Stimulated activated naive CD8-positive, alpha-beta T cell treated with anti-CD3 and anti-CD28 coated beads, Interleukin-15, amount 100 ng/mL, for 72 hours (primary cell): ENCODE measurements at places on chromosomes 1 and 21.

- no peak for DNase-seq
Measured at GRCh38 chr1:150843474-150843873, 32.9 kb downstream of the ARNT start.

GRCh38 chr1:47023268-47024140 is at the start of gene CYP4X1:
Gene CYP4X1, plus strand, starts transcription at chr1:47023669. Its CDS starts 149 bp downstream, at chr1:47023818.
- DNase-seq = no peak

DNA sequence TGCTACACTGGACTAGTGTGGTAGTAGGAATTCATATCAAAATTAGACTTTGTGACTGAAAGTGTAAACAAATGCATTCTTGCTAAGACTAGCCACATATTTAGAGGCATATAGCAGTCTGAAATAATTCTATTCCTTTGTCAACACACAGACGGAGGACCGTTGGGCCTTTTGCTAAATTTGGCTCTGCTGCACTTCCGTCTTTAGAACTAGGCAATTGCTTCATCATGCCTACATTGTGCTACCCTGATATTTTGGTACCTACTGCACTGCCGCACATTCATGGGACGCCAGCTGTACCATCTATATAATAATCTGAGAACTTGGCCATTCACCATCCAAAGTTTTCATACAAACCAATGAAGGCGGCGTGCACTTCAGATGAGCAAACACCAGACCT is 346.8 kb downstream of the KIF26B start:
- no peak for DNase-seq

- DNase-seq = no peak
Measured at GRCh38 chr1:201716742-201717135, 112.2 kb upstream of the IPO9 start.

DNA sequence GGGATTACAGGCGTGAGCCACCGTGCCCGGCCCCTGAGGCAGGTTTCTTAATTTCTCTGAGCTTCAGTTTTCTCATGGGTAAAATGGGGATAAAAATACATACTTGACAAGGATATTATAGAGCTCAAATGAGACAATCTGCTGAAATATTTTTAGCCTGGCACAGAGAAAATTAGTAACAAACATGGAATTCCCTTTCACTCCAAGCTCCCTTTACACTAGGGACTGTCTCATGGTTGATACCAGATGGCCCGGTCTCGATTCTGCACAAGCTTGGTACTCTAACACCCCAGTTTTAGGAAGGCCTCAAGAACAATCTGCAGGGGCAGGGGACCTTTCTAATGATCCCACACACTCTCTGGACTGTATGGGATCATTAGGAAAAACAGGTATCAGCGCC is 671.7 kb downstream of the SMYD3 start:
- no peak for DNase-seq

DNA sequence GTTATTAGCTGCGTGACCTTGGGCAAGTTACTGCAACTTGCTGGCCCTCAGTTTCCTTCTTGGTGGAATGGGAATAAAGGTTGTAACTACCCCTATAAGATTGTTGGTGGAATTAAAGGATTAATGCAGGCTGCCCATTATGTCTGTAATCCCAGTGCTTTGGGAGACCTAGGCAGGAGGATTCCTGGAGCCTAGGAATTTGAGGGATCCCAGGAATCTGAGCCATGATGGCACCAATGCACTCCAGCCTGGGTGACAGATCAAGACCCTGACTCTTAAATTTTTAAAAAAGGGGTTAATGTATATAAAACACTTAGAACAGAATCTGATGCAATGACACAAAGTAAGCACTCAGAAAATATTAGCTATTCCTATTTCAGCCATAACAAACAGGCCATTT is 67.3 kb downstream of the PTGER3 start:
- no peak for DNase-seq

GRCh38 chr1:44271646-44272045 is 58.4 kb downstream of the DMAP1 start:
- DNase-seq = no peak

DNA sequence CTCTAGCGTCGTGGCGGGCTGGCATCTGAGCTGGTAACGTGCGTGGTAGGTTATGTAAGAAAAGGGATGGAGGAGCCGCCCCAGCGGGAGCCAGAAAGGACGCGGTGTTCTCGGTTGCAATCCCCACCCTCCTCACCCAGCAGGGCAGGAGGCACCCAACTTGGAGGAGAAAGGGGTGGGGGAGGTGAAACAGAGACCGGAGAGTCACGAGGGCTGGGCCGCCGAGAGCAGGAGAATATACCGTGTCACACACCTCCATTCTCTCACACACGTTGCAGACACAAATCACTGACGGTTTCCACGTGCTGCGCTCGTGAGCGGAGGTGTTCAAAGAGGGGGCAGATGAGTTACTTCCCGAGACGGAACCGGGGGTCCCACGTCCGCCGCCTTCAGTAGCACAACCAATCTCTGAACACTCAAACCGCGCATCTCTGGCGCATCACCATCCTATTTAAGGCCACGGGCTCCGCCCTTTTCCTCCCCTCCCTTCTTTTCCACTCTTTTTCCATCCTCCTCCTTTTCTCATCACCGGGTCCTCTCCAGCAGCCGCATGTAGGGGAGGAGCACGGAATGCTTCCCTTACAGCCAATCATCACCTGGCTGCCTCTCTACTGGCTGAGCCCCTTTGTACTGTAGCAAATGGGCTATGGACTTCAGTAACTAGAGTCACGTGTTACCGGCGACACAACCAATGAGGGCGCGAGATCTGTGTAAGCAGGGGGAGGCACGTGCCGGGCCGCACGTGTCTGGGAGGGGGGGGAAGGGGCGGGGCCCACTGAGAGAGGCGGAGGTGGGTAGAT is at the start of gene CIART:
Gene CIART (plus strand): TSS at position 797 of the 800 bp plus-strand sequence. CDS start 714 bp downstream, outside the sequence.
- DNase-seq = peak; percentile 69

- DNase-seq = no peak
Measured at GRCh38 chr1:73467731-73468130, 730.2 kb downstream of the LRRIQ3 start.

DNA sequence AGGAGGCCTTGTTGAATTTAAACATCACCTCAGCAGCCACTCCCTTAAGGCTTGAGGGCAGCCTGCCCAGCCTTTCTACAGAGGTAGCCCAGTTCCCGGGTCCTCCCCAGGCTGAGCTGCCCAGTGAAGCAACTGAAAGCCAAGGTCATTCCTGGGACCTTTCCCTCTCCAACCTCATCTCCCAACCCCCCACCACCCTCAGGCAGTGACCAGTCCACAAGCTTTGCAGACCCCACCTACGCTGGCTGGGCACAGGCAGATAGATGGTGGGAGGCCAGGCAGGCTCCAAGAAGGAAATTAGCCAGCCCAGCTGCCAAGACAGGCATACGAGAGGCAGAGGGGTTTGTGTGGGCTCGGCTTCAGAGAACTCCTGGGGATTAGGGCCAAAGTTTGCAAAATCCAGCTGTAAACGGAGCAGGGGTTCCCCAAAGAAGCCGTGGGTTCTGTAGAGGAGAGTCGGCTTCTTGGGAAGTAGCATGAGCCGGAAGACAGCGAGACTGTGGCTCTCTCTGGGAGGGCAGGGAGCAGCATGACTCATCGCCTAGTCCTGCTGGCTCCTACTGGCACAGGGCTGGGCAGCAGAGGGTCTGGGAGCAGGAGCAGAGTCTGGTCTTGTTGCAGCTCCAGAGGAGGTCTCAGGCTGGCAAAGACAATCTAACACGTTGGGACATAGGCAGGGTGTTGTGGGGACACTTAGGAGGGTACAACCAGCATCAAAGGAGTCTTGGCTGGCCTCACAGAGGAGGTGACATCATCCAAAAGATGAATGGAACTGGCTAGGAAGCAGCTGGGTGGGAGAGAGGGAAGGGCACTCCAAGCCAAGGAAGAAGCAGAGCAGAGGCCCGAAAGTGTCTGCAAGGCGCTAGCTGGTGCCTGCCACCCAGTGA is 2.8 kb upstream of the ZC3H12A start:
- DNase-seq = no peak

GRCh38 chr1:147748676-147749350 is 11.6 kb downstream of the GJA5 start:
- no peak for DNase-seq

- DNase-seq = no peak
Measured at GRCh38 chr1:198883184-198883583, 244.3 kb downstream of the PTPRC start.

- peak; percentile 38 for DNase-seq
Measured at GRCh38 chr1:205680073-205680851, at the start of gene SLC45A3. Gene SLC45A3, minus strand, starts transcription at chr1:205680509. Its CDS starts 15,853 bp downstream, at chr1:205664656.
